Activated naive CD4-positive, alpha-beta T cell treated with anti-CD3 and anti-CD28 coated beads, Interleukin-2, amount 50 U/mL, for 16 hours (primary cell): ENCODE measurements at places on chromosomes 16 and 17.

DNA sequence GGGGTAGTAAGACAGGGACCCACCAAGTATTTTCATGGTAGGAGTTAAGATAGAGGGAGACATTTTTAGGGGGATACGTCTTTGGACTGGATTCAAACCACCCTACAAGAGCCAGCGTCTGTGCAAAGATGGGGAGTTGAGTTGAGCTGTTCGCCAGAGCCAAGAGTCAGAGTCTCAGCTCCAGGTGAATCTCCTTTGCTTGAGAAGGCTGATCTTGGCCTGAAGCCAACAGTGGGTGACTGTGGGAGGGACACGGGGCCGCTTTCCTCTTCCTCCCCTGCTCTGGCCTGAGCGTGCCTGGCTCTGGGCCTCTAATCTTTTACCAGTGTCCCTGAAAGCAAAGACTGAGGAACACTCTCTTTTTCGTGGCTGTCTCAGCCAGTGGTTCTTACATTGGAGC lies 5.4 kb downstream of the TLE7 start:
- DNase-seq: no peak

DNA sequence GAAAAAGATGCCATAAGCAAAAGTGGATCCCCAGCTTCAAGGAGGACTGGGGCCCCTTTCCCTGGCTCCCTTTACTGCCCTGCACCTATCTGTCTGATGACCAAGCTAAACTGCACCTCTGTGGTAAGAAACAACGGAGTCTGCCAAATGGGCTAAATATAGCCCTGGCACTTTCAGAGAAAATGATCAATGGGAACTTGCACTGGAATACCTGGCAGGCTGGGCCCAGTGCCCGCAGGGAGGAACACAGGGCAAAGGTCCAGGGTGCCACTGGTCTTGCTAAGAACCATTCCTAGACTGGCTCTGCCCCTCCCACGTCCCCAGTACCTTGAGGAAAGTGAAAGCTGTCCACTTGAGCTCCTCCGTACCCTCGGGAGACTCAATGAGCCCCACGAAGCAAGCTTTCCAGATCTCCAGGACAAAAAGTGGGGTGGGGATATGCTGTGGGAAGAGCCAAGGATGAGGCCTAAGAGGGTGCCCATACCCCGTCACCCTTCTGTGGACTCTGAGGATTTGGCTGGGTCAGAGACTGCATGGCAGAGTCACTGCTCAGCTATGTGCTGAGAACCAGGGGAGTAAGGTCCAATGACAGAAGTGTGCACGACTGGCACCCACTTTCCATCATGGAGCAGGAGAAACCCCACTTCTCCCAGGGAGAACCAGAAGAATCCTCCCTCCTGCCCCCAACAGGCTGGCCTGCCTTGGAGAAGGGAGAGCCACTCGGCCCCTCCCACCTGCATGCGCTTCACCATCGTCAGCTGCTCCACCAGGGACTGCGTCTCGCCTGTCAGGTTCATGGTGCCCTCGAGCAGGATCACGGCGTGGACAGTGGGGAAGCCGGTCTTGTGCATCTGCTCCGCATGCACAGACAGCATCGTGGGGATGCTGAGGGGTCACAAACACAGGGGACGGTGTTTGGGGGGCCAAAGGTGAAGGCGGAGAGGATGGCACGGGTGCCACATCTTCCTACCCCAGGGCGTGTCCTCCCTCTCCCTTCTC lies 17.4 kb downstream of the CSF3 start:
- DNase-seq: no peak

- no peak for DNase-seq
Measured at GRCh38 chr16:454397-454940, 29.0 kb downstream of the RAB11FIP3 start.

DNA sequence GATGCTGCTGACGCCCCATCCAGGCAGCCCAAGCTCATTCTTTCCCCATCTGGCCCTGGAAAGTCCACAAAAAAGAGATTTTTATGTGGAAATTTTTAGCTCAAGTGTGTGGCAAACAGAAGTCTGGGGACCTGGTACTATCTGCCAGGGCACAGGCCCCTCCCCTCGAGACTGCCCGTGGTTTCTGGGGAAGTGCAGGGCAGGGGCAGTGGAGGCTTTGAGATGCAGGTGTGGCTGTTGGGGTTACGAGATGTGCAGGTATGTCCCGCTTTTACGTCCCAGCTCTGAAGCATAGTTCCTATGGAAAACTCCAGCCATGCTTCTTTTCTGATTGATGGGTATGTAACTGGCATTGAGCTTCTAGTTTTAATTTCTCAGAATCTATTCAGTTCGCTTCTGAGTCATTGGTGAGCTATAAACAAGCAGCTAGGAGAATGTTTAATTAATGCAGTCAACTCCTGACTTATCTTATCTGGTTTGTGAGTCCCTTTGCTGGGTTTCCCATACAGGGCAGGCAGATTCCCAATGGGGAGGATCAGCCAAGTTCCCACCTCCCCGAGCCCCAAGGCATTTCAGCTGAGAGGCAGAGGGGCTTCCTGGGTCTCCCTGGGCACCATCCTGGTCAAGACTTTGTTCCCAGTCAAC lies 16.2 kb downstream of the TBX4 start:
- DNase-seq: no peak

DNA sequence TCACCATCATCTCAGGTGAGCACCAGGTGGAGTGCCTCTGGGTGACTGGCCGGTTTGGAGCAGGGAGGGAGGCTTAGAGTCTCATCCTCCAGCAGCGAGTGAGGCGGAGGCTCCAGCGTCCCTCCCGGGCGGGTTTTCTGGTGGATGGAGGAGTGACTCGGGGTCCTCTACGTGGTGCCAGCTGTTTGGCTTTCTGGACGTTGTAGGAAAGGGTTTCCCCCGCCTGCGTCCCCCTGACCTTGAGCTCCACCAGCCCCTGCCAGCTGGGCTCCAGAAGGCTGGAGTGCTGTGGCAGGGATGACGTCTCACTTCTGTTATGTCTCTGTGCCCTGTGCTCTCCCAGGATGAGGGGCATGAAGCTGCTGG lies 522 bp downstream of the DNASE1 start:
- DNase-seq: peak; percentile 7

DNA sequence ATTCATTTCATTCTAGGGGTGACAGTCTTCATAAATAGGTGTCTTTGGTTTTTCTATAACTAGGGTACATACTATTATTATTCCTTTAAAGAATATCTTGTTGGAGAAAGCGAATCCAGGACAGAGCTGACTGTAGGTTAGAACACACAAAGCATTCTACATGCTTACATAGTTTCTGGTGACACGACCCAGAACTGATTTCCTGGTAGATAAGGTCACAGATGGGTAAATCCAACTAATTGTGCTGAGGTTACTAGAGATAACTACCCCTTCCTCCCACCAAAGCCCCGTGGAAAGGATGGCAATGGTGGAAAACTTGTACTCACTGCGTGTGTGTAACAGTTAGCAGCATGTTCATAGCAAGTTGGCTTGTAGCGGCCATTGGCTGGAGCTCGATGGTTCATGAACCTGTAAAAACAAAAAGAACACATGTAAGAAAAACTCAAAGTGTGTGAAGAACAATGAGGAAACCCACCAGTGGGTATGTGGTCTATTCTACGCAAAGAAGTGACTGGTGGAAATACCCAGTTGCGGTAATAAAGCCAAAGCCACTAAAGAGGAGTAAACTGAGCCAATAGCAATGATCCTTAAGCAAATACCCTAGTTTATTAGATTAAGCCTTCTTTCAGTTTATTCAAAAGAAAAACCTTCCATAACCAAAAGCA lies 7.7 kb downstream of the MMD start:
- no peak for DNase-seq

DNA sequence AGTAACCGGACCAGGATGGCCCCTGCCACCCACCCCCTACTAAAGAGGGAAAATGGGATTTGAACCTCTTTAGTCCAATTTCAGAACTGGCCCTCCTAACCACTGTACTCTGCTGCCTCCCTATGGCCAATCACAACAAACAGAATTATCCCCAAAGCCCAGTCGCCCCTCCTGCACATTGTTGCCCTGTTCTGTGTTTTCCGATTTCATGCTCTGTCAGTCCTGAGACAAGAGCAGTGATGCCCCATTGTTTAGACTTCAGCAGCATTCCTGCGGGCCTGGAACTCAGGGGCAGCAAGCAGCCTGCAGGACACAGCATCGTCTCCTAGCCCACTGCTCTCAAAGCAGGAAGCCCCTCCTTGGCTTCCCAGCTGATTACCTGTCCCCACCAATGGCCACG lies 20.5 kb upstream of the KLHL11 start:
- no peak for DNase-seq

DNA sequence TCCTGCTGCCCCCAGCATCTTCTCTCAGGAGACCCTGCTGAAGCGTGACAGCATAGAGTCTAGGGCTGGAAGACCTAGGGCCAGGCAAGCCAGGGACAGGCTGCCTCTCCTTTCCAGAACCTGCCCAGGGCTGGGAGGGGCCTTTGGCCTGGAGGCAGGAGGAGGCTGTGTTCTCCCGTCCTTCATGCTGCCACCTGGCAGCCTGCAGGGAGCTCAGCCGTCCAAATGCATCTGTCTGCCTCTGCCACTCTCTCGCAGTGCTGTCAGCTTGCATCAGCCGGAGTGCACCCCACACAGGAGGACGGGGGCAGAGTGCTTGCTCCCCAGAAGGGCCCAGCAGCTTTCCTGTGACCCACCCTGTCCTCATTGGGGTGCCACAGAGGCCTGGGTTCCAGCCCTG lies 31.3 kb downstream of the ARHGAP23 start:
- no peak for DNase-seq

DNA sequence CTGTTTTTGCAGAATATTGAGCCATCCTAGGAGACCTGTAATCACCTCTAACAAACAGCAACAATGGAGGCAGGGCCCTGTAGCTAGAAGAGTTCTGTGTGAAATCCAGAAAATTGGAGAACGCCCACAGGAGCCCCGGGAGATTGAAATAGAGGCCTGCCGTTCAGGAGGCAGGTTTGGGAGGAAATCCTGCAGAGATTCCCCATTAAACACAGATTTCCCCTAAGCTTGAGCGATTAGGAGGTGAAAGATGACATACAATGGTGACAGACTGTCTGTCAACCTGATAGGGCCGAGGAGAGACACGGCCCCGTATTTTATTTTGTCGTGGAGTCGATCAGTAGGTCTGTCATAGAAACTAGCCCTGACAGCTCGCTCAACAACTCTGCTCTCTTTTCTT lies 18.2 kb downstream of the CDK5RAP3 start:
- no peak for DNase-seq

DNA sequence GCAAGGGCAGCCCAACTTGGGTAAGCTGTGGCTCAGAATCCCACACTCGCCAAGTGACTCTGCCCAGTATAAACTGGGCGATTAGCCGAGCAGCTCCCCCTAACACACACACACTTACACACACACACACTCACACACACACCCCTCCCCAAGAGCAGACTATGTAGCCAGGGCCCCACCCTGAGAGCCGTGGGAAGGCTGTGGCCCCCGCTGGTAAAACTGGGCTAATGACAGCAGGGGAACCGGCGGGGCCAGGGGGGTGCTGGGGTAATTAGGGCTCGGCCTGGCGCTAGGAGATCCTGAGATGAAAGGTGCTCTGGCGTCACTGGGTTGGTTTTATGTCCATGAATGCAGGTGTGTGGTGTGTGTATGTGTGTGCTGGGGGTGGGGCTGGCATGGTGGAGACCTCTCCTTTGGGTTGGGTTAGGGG lies 1.1 kb upstream of the THRA start:
- DNase-seq: no peak

GRCh38 chr16:83807327-83807709 lies 460 bp upstream of the HSBP1 start:
- no peak for DNase-seq

GRCh38 chr17:43755389-43755875 lies 3.2 kb downstream of the SOST start:
- no peak for DNase-seq

DNA sequence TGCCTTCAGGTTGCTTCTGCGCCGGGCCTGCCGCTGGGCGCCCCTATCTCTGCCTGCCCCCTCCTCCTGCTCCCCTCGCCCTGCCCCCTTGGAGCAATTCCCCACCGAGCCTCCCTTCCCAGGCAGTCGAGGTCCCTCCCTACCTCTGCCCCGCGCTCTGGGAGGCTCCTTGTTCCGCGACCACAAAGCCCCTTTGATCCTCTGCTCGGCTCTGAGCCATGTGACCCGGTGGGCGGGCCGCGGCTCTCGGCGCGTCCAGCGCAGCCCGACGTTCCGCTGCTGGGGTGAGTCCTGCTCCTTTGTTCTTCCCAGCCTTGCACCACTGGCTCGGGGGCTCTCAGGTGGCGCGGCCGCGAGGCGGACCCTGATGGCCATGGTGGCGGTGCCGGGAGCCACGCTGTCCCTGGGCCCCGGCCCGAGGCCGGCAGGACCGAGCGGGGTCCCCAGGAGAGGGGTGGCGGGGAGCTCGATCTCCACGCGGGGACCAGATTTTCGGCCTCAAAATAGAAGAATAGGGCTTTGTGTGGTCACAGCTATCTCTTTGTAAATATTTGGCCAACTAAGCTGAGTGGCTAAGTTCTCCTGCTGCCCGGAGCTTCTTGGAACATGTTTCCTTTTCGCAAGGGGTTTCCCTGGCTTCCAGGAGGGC lies 310.6 kb downstream of the SEC14L1 start:
- peak; percentile 75 for DNase-seq

GRCh38 chr17:49739641-49740271 lies 24.2 kb downstream of the FAM117A start:
- DNase-seq: peak; percentile 79

- DNase-seq: no peak
Measured at GRCh38 chr17:2450016-2450650, 49.3 kb upstream of the MNT start.

DNA sequence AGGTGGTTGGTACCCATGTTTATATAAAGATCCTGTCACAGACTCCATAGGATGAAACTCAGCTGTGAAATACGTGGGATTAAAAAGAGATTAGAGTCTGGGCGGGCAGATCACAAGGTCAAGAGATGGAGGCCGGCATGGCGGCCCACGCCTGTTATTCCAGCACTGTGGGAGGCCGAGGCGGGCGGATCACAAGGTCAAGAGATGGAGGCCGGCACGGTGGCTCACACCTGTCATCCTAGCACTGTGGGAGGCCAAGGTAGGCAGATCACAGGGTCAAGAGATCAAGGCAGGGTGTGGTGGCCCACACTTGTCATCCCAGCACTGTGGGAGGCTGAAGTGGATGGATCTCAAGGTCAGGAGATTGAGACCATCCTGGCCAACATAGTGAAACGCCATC lies 3.9 kb downstream of the ANAPC11 start:
- no peak for DNase-seq

- DNase-seq: no peak
Measured at GRCh38 chr16:24801761-24802302, 43.9 kb upstream of the SLC5A11 start.

DNA sequence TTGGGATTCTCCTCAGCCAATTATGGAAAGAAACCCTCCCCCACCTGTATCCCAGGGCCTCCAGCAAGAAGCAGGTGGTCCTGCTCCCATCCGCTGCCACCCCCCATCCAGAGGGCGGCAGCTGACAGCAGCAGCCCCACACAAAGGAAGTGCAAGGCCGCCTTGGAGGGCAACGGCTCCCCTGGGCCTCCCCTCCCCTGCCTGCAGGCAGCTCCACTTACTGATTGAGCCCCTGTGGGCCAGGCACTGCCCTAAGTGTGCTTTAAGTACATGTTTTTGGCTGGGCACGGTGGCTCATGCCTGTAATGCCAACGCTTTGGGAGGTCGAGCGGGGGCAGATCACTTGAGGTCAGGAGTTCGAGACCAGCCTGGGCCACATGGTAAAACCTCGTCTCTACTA lies 257.6 kb downstream of the PARN start:
- no peak for DNase-seq
